ENCODE measurements at places on chromosomes 5 and 9.

- no peak for DNase-seq
Measured at GRCh38 chr9:122332083-122332482, 38.7 kb upstream of the PTGS1 start.

- DNase-seq, result no peak
Measured at GRCh38 chr5:141701360-141702119, 19.5 kb upstream of the ARAP3 start.

GRCh38 chr5:43543434-43543833 lies 13.4 kb downstream of the PAIP1 start:
- no peak for DNase-seq

- no peak for DNase-seq
Measured at GRCh38 chr5:177301503-177302165, 1.9 kb downstream of the RAB24 start.

- no peak for DNase-seq
Measured at GRCh38 chr5:112077180-112077579, 320.2 kb upstream of the NREP start.

DNA sequence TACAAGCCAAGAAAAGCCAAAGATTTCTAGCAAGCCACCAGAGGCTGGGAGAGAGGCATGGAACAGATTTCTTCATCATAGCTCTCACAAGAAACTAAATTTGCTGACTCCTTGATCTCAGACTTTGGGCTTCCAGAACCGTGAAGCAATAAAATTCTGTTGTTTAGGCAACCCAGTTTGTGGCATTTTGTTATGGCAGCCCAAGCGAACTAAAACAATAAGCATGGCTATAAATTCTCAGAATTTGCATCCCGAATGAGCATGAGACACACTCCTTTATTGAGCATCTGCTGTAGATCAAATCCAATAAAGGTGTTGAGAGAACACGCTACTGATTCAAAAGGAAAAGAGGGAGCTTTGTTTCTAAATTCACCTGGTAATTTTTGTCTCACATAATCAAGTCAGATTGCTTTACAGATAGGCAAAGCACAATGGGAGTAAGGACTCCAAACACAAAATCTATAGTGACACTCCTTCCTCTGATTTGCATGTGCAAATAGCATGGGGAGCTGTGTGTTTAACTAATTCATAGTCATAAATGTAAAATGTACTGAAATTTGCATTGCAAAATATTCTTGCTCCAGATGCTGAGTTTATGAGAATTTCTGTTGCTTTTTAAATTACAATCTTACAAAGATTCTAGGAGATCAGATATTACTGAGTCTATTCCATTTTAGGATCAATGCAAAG lies 308.7 kb downstream of the MED10 start:
- DNase-seq, result no peak

DNA sequence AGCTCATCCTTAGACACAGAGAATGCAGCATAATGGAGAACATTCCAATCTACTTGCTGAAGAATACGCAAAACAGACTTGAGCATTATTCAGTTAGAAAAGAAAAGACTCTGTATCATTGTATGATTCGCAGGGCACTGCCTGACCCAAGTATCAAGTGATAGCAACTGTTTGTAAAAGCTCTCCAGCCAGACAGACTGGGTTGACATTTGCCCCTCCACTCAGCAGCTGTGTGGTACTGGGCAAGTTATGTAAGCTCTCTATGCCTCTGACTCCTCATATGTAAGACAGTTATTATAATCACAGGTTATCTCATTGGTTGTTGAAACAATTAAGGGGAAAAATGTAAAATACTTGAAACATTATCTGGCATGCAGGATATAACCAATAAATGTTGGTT lies 505.0 kb downstream of the ELAVL2 start:
- no peak for DNase-seq

DNA sequence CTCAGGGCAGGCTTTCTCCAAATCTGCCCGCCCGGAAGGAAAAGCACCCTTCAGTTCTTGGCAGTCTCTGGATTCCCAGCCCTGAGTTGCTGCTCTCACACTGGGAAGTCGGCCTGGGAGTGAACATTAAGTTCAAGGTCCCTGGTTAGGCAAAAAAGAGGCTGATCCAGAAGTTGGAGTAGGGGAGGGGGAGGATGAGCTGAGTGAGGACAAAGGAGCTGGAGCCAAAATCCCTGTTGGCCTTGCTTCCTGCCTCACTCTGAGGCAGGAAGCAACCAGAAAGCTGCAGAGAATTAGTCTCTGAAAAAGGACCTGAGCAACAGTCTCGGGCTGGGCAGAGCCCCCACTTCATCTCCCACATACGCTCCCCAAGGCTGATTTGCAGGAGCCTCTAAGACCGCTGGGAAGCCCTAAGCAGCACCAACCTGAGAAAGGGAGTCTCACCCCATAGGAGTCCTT lies 15.0 kb upstream of the RPS14 start:
- no peak for DNase-seq
